ENCODE measurements at places on chromosomes 7 and 10.

DNA sequence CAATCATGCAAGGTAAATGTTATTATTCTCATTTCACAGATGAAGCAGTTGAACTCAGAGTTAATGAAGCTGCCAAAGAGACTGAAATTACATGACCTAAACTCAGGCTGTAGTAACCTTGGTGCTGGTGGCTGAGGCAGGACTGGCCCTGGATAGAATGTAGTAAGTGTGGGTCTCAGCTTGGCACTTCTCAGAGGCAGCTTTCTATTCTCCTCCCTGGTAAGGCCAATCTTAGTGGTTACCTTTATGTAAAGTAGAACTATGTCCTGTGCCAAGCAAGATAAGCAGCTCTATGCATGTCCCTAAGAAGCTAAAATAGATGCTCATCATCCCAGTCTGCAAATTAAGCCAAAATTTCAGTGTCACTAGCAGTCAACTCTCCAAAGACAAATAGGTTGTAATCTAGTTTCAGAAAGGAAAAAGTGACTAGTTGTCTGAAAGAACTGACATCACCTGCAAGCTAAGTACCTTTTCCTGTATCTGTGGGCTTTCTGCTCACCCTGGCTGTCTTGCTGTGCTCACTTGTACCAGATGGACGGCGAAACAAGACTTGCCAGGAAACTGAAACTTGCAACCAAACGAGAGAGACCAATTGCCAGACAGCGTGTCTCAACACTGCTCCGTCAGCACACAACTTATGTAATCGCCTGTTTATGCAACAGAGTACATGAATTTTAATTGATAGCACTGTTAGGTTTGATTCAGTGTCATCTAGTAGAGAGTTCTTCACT lies 43.7 kb downstream of the CH25H start:
- no peak for DNase-seq

GRCh38 chr7:143953421-143953820 lies 1.2 kb upstream of the OR2F1 start:
- DNase-seq, result no peak

- DNase-seq, result peak; percentile 9
Measured at GRCh38 chr7:32937344-32938174, 19.7 kb upstream of the FKBP9 start.

GRCh38 chr10:102010961-102011360 lies 45.0 kb downstream of the ARMH3 start:
- no peak for DNase-seq

DNA sequence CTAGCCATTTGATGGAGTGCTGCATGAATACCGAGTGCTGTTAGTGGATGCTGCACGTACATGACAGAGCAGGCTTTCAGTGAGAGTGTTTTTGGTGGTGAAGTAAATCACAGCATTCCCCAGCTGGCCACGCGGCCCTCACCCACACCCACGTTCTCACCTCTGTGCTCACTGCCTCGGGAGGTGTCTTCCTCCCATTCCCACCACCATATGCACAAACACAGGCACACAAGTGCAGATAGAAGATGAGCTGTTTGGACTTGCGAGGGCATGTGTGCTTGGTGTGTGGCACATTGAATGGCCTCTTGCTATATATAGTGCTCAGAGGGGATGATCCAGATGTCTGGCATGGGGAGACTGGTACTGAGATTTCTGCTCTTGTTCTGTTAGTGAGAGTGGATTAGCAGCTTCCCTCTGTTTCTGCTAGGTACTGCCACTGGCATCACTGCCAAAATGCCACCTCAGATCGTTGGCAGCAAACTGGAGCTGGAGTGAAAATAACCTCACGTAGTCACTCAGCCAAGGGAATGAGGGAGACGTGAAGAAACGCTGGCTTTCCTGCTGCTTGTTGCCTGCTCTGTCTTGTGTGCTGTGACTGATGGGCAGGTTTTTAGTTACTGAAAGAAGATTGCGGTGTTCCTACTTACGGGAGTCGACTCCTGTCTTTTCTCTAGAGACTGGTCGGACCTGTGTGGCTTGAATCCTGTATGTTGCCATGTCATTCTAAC lies 19.1 kb downstream of the DNAJB6 start:
- no peak for DNase-seq

GRCh38 chr10:59905731-59906416 lies 482 bp downstream of the CCDC6 start:
- DNase-seq, result no peak

- no peak for DNase-seq
Measured at GRCh38 chr10:30282221-30282620, 66.9 kb downstream of the MTPAP start.

DNA sequence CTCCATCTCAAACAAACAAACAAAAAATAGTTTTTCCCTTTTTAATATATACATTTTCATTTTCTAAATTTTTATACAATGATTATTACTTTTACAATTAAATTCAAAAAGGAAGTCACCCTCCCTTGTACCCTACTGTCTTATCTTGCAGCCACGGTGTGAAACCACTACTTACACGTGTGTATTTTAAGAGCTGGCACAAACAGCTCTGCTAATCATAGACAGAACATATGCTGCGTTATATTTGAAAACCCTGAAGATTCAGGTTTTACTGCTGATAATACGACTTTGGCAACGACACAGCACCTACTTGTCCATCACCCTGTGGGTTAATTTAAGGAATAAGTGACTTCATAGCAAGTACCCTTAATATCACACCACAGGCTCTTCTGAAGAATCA lies 991 bp downstream of the ANKRD61 start:
- no peak for DNase-seq

DNA sequence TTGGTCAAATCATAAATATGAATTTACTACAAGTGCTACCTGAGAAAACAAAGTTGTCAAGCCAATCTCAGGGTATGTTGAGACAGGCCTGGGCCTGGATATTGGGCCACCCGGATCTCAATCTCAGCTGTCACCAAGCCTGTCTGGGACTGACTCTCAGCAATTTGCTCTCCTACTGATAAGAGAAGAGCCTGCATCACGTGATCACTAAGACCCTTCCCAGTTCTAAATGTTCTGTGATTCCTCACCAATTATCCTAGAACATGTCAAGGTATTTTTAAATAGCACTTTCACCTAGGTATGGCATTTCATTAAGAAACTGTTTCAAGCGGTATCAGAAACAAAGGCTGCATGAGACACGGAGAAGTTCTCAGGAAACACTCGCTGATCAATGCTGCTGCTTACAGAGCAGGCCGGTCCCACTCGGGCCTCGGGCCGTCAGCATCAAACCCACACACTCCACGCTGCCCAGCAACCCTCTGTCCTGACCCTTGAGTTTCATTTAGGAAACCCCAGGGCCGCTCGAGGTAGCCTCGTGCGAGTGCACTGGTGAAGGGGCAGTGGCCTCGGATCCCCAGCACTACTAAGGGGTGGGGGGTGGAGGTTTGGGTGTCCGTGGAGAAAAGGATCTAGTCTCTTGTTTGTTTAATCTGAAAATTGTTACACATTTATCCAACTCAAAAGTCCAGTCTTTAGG lies 4.1 kb downstream of the KLF6 start:
- no peak for DNase-seq

GRCh38 chr7:151793531-151793951 lies 83.4 kb downstream of the PRKAG2 start:
- DNase-seq, result no peak

DNA sequence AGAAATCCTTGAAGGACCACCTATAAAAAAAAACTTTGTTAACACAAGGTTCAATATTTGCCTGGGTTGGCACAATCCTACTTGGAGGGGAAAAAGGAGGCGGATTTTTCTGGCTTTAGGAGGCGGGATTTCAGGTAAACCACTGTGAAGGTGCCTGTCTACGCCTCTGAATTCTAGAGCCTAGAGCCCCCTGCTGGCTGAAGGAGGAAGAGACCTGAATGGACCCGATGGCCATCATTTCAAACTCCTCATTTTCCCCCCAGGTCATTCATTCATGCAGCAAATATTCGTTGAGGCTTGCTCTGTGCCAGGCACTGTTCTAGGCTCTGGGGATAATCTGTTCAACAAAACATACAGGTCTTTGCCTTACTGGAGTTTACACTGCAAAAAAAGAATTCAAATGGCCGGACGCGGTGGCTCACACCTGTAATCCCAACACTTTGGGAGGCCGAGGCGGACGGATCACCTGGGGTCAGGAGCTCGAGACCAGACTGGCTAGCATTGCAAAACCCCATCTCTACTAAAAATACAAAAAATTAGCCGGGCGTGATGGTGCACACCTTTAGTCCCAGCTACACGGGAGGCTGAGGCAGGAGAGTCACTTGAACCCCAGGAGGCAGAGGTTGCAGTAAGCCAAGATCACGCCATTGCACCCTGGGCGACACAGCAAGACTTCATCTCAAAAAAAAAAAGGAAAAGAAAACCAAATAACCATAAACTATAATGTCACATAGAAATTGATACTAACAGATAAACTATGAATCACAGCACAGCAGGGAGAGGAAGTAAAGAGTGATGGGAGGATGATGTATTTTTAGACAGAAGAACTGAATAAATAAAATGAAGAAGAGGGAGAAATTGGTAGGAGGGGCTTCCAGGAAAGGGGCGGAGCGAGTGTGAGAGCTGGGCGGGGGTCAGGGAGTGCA lies 90.1 kb upstream of the NFE2L3 start:
- DNase-seq, result peak; percentile 40

GRCh38 chr10:124735491-124736286 lies 8.5 kb downstream of the FAM53B start:
- no peak for DNase-seq

DNA sequence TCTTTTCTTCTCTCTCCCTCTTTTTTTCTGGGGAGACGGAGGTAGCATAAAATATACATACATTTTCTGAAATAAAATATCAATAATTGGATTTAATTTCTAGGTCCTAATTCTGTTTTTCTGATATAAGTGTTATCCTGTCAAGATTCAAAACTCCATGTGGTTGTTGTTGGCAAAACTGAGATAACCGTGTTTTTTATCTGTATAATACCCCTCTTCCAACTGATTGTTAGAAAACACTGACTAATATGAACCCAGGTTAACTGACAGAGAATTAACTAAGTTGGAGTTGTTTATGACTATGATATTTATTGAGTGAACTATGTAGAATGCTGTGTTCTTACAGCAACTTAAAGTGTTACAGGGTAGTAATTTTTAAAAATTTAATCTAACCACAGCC lies 236.5 kb upstream of the KAT6B start:
- DNase-seq, result no peak

DNA sequence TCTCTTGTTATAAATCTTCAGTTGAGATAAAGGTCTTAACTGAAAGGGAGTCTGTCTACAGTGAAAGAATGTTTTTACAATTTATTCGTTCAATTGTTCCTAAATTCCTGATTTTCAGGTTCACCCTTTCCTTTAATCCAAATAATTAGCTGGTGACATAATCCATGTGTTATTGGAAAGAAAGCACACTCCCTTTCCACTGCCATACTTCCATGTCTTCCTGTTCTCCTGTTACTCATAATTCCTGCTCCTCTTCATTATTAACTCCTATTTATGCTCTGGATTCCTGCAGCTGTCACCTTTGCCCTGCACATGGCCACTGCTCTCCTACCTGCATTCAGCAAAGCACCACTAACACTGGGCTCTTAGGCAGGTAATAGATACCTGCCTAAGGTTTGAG lies 40.0 kb upstream of the FAM3C start:
- DNase-seq, result no peak

DNA sequence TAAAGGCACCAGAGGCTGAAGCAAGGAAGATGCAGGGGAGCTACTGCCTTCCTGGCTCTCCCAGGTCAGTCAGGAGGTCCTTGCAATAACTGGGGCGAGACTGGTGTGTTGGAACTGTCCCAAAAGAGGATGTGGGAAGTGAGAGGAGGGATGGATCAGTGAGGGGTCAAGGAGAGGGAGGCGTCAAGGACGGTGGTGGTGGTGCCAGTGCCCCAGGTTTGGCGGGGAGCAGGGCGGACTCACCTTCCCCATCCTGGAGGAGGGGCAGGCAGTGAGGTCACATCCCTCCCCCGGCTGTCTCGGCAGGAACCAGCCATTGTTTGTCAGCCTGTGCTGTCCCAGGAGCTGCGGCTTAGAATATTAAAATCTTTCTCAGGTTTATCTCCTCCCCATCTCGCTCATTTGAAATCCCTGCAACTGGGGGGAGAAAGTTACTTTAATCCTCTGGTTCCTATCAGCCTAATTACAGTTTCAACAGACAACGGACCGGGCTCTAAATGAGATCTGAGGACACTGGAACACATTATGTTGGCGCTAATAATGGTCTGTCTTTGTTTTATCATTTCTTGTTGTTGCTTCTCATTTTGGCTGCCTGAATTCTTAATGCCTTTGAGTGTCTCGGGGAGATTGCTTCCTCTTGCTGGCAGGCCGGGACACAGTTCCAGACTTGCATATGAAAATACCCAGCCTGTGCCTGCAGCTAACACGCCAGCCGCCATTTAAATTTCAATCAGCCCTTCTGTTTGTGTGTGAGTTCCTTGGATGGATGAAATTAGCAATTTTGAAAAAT lies 387.5 kb downstream of the RPS24 start:
- DNase-seq, result no peak

DNA sequence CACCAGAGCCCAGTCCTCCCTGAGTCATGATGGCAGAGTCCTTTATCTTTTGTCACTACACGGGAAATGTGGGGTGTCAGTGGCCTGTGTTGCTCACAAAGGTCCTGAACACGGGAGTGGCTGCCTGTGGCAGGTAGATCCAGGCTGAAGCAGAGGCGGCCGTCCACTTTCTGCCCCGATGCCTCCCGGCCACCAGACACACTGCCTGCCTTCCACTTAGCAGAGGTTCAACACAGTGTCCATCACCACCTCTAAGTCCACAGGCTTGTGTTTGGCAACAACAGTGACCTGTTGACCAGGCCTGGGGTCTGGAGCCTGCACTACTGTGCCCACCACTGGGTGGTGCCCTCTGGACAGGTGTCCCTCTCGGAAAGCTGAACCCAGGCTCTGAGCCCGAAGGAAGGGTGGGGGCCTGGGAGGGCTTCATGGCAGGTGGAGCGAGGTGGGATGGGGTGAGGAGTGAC lies 49.9 kb upstream of the CAMK2B start:
- no peak for DNase-seq

DNA sequence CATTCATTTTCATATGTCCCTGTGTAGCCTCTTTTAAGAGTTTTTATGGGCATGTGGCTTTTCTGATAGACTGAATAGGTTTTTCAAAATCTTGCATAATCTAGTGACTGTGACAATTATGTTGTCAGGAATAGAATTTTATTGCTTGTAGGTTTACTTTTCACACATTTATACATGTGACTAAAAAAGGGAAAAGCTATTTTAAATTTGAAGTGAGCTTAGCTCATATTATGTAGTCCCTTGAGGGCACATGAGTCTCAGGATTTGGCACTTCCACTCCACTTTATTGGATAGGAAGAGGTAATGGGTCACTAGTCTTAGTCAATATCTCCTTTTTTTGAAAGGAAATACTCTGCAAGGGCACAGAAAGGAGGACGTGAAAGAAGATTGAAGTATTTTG lies 247.3 kb downstream of the SUGCT start:
- DNase-seq, result no peak

- no peak for DNase-seq
Measured at GRCh38 chr7:143361552-143362130, 872 bp downstream of the FAM131B start.

All from NCI-H446 treated with DMSO at 0.1 percent for 48 hours (cell line).